ENCODE measurements at places on chromosomes 12 and 14.
A peak's percentile ranks its signal among the peaks of the same experiment; 100 is the strongest.

- no peak for DNase-seq
These were observed 73.7 kb upstream of the CISTR start for GRCh38 chr12:53825246-53826081.

- DNase-seq: no peak
These were observed 90.1 kb upstream of the PELI2 start for GRCh38 chr14:56027916-56028712.

DNA sequence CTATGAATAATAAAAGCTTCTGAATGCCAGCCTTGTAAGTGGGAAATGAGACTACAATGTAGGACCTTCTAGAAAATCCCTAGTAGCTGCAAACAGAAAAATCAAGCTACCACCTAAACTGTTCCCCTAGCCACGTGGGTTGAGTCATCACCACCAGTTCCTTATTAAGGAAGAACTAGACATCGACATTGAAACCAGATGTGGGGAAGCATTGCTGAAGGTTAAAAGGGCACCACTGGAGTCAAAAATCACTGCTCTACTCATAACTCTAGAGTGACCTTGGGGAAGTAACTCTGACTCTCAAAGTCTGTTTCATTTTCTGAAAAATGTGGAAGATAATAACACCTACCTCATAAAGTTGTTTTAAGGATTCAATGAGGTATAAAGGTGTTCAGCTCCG lies 9.4 kb upstream of the CNIH1 start:
- DNase-seq: no peak

DNA sequence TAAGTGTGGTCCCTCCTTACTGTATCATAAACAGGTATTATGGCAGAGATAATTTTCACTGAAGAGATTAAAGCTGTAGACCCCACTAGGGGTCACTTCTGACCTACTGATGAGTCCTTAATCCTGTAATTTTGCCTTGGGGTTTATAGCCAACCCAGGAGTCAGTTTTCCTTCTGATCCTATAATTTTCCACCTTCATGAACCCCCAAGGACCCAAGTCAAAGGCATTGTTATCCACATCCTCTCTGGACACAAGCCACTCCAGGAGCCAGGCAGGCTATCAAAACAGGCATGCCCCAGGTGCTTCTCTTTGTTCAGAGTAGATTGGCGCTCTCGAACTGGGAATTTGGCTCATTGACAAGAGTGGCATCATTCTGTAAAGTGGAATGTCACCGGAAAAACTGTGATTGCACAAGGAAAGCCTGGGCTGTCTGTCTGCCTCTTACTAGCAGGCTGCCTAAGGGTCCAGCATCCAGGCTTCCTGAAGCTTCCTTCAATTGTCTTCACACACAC lies 1523.2 kb upstream of the FLRT2 start:
- no peak for DNase-seq

- peak; percentile 96 for DNase-seq
These were observed 78.2 kb downstream of the PHLDA1 start for GRCh38 chr12:75953312-75953906.

All from RKO (cell line).